ENCODE measurements at places on chromosomes 11 and 22.

DNA sequence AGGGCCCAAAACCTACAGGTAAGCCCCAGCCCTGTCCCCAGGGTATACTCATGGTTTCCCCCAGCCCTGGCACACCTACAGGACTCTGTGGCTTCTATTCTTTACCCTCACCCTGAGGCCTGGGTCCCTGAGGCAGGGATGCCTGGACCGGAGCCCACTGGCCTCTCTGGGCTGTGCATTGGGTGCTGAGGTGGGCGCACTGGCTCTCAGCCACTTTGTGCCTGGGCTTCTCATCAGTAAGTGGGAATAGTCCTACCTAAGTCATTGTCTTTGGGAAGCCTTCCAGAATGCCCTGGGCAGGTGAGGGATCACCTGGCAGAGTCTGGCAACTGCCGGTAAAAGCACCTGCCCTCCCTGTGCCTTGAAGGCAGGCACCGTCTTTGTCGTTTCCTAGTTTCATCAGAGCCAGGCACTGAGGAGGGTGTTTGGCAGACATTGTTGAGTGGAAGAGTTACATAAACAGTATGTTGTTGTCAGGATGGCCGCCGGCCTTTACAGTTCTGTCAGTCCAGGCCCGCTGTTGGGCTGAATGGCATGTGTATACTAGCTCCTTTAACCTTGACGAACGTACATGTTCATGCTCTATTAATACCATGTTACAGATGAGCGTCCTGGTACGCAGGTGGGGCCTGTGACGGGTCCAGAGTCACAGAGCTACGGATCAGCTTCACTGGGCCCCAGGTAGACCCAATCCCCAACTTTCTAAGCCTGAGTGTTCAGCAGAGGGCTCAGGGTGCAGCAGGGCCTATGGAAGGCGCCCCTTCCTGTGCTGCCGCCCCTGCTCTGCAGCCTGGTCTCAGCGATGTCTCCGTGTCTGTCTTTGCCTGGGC lies 23.0 kb downstream of the SHANK3 start:
- no peak for DNase-seq

GRCh38 chr11:48001438-48002021 lies 21.2 kb downstream of the PTPRJ start:
- no peak for DNase-seq

GRCh38 chr11:128806506-128807261 lies 60.4 kb downstream of the KCNJ1 start:
- no peak for DNase-seq

DNA sequence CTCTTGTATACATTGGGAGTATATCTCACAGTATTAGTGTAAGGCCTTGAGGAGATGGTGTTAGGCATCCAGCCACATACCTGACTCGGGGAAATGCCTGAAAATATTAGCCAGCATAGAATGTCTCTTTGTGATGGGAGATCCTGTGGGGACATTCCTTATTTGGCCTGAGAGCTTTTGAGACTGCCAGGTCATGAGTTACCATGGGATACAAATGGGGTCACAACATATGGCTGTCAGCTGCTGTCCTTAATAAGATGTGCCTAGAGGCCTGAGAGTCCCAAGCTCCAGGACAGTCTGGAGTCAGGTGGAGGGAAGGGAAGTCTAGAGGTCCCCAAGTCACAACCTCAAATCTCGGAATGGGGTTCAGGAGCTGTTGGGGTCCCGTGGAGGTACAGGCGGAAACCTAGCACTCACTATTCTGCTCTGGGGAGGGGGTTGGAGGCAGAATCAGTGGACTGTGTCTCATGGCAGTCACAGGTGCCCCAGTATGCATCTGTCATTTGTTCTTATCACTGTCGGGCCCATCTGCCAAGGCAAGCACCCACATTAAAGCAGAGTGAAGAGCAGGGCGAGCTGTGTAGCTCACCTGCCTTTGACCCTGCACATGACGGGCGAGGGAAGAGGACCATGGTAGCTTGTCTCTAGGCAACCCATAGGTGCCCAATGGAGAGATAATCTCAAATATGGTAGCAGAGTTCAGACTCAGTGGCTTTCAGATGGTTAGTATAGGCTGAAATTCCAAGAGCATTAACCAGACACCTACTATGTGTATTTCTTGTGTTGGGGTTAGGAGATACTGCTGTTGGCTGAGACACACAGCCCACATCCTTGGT lies 29.9 kb downstream of the KCNQ1OT1 start:
- DNase-seq, result no peak

DNA sequence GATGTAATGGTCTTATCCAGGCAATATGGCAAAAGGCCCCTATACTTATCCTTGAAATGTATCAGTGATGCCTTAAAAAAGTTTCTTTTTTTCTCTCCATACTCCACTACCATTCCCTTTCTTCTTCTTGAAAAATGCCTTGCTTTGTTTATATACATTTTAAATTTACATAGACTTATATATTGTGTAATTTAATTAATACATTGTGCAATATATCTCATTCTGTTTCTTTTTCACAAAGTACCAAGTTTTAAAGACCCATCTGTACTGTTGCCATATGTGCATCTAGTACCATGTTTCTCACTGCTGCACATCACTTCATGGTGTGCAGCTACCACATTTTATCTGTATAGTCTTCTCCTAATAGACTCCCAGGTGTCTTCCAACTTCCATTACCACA lies 7.5 kb downstream of the MMP8 start:
- DNase-seq, result no peak

GRCh38 chr11:61957021-61957770 lies 7.0 kb downstream of the BEST1 start:
- no peak for DNase-seq
